Daoy (cell line): ENCODE measurements at places on chromosomes 6 and 20.

GRCh38 chr20:40457404-40457803, 231.6 kb downstream of the MAFB start:
- no peak for DNase-seq

GRCh38 chr6:63799813-63800212, 164.2 kb downstream of the PHF3 start:
- no peak for DNase-seq

GRCh38 chr20:63895202-63895951, 451 bp downstream of the DNAJC5 start:
- no peak for DNase-seq

DNA sequence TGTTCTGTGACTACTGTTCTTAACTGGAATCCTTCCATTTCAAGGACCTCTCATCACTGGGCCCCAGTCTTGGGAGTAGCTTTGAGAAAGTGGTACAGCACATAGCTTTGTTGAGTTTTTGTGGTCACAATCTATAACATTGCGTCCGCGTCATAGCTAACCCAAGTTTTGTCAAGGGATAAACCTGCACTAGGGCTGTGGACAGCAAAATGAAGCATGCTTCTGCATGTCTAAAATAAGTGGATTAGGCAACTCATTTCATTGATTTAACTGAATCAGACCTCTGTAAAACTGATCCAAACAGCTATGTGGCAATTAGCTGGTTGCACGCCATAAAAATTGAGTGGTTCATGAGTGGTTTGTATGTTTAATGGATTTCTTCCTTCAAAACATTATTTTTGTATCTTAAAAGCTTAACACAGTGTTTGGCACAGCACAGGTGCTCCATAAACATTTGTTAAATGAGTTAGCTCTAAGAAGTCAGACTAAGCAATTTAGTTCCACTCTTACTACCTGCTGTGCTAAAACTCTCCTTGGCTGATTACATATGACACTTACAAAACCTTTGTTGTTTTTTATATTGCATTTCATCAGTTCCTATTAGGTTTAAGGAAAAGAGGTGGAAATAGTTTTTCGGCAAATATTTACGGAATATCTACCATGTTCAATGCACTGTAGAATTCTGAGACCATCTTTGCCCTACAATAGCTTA, 160.3 kb upstream of the ATXN1 start:
- DNase-seq = no peak

DNA sequence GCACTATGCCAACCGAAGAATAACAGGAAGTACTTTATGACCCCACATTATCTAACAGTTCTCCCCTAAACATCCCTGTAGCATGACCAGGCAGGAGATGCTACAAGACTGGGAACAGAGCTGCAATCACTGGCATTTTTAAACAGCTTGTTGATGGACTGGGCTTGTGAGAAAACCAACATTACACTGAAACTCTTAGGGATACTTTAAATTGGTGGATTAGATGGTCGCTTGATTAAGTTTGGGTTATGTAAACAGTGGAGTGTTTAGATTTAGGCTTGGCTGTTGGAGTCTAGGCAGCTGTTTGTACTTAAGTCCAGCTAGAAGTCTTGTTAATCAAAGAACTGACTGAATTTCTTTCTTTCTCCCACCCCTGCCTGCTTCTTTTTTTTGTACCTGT, 234.1 kb upstream of the BMP2 start:
- peak; percentile 27 for DNase-seq

- DNase-seq = peak; percentile 87
These were observed 56.6 kb upstream of the CCN6 start for GRCh38 chr6:111997078-111997852.

DNA sequence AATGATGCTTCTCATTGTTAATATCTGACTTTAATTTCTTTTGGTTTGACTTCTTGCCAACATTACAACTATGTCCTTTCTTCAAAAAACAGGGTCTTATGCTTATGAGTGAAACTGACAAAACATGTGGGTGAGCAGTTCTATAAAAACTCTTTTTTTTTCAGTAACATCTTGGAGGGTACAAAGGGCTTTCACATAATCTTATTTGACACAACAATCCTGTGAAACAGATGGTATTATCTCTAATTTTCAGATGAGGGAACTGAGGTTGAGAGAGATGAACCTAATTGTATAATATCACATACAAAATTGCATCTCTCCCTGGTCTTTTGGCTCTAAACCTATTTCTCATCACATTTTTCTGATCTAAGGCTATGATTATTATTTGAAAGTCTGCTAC, 38.3 kb downstream of the MAPK14 start:
- DNase-seq = no peak

DNA sequence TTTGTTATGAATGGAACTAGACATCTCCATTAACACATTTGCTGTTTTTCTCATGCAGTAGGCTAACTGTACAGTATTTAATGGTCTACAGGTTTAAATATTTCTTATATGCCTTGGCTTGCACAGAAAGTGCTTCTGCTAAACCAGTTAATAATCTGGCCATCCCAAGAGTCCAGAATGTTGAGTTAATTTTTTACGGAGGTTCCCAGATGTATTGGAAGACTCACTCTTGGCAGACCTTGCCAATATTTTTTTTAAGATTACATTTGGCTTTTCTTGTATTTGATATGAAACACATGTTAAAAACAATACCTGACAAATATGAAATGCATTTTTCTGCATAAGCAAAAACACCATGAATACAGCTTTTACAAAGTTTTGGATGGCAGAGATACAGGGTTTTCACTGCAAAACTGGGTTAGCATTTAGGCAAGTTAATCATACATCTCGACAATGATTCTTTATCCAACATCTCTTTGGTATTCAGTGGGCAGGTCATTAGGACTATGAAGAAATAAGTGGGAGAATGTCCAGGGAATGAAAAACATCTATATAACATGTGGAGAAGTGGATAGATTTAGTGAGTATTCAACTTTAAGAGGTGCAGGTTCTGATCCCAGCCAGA, 94.0 kb downstream of the SGK1 start:
- no peak for DNase-seq

GRCh38 chr6:53741034-53741823, 53.6 kb upstream of the LRRC1 start:
- DNase-seq = no peak

- peak; percentile 100 for DNase-seq
These were observed 223.2 kb upstream of the ECI2 start for GRCh38 chr6:4358414-4359107.

- peak; percentile 62 for DNase-seq
These were observed 34.6 kb downstream of the FBXO5 start for GRCh38 chr6:152948150-152948768.

DNA sequence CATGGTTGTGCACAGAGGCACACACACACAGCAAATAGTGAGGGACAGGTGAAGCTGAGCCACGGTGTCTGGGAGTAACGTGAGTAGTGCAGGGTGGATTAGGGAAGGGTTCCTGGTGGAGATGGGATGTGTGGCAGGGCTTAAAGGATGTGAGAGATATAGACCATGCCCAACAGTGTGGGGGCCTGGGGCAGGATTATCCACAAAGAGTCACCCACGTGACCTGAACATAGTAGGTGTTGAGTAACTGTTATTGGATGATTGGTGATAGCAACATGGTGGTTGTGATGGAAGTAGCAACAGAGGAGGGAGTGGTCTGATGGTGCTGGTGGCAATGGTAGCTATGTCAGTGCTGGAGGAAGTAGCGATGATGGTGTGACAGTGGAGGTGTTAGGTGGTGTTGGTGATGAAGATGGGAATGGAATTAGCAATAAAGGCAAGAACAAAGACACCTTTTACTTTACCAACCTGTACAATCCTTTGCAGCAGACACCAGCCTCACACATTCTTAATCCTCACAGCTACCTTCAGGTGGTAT, 135.1 kb downstream of the MRPL14 start:
- DNase-seq = no peak

DNA sequence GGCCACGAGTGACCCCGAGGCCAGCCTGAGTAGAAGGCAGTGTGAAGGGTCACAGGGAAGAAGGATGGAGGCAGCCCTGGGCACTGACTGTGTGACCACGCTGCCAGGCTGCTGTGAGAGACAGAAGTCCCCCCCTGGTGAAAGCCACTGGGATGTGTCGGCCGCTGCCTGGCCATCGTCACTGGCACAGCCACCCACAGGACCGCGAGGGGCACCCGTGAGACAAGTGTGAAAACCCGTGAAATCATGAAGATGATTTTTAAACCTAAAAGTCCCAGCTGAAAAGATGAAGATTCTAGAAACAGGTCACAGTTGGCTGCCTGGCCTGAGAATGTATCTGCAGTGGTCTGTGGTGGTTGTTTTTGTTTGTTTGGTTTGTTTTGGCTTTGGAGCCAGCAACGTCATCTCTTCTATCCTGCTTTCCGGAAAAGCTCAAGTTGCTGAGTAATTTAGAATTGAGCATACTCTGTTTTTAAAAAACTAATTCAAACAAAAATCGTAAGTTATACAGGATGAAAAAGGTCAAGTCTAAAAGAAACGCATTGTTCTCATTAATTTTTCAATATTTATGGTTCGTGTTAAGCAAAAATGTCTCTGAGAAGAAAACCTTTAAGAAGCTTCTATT, 94.7 kb downstream of the HUS1B start:
- DNase-seq = no peak

DNA sequence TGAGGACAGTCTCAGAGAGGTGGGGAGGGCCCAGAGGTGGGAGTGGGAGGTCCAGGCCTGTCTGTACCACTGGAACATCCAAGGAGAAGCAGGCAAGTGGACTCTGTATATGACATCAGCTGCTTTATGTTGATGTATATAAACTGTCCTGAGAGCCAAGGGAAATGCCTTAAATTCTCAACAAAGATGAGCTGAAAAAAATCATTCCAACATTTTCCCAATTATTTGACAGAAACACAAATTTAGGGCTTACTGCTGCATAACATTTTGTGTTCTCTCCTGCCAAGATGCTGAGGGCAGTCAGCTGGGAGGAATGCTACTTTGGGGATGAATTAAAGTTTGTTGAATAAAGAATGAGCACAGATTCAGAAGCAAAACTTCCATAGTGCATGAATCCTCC, 52.8 kb downstream of the FOXC1 start:
- no peak for DNase-seq

DNA sequence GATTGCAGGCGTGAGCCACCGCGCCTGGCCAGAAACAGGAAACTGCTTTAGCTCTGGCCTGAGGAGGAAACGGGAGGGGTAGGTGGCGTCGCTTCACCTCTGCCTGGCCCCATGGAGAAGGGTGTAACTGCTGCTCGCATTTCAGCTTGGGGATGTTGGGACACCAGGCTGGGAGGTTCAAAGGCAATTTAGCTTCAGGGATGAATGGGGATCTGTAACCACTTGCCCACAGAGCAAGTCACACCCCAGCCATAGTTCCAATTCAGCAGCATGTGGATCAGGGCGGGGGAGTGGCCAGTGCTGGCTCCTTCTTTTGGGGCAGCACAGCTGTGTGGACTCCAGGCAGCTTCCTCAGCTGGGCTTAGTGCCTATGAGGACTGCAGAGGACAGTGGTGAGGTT, 34.8 kb upstream of the NUP153 start:
- DNase-seq = no peak

DNA sequence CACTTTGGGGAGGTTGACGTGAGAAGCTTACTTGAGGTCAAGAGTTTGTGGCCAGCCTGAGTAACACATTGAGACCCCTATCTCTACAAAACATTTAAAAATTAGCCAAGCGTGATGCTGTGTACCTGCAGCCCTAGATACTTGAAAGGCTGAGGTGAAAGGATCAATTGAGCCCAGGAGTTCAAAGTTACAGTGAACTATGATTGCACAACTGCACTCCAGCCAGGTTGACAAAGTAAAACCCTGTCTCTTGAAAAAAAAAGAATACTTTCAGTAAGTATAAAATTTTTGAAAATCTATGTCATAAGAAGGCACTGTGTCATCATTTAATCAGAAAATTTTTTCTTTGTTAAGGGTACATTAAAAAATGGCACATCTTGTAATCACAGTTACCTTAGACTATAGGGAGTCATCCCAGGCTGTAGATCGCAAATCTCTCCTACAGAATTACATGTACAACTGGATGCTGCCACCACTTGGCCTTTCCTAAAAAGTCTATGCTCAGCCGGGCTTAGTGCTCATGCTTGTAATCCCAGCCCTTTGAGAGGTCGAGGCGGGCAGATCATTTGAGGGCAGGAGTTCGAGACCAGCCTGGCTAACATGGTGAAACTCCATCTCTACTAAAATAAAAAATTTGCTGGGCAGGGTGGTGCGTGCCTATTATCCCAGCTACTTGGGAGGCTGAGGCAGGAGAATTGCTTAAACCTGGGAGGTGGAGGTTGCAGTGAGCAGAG, 17.0 kb upstream of the MRS2 start:
- no peak for DNase-seq

GRCh38 chr6:113565306-113565705, 291.8 kb upstream of the MARCKS start:
- no peak for DNase-seq

GRCh38 chr6:137813308-137813970, 53.6 kb upstream of the TNFAIP3 start:
- DNase-seq = no peak

DNA sequence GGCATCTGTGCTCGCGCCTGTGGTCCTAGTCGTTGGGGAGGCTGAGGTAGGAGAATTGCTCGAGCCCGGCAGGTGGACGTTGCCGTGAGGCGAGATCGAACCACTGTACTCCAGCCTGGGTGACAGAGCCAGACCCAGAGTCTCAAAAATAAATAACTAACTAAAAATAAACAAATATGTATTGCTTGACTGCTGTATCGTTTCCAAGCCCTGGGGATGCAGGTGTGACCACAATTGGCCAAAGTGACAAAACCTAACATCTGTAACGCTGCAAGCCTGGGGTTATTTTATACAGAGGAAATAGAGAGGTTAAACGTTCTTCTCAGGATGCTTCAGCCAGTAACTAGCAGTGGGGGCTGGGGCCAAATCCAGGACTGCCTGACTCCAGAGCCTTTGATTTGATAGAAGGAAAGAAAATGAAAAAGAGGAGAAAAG, 1.9 kb upstream of the SRSF3 start:
- DNase-seq = no peak

DNA sequence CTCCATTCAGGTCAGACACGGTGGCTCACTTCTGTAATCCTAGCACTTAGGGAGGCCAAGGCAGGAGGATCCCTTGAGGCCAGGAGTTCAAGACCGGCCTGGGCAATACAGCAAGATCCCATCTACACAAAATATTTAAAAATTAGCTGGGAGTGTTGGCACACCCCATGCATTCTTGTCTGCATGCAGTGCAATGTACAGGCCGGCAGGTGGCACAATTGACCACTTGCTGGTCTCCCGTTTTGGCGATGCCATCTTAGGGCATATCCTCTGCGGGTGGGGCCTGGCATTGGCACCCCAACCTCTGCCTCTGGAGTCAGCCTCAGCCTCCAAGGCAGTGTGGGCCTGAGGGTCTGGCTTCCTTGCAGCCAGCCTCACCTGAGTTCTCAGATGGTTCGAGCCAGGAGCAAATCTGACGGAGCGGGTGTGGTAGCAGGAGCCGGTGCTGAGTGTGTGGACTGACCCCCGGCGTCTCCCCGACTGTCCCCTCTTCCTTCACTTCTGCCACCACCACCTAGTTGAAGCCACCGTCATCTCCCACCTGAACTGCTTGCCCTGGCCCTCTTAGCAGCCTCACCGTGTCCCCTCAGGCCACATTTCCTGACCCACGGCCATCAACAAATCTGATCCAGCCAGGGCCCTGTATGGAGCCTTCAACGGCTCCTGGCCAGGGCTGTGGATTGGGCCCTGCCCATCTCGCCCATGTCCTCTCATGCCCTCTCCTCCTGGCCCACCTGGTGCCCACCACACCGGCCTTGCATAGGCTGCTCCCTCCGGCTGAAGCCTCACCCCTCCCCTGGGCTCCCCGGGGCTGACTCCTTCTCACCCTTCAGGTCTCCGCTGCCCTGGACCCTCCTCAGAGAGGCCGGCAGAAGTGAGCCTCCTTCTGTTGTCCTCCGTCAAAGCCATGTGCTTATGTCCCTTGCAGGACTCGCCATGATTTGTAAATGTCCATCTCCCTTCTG, 44.0 kb downstream of the EFCAB8 start:
- peak; percentile 57 for DNase-seq

GRCh38 chr6:87251225-87251624, 71.2 kb upstream of the SMIM8 start:
- DNase-seq = no peak
